ENCODE measurements at places on chromosomes 11 and 22.

DNA sequence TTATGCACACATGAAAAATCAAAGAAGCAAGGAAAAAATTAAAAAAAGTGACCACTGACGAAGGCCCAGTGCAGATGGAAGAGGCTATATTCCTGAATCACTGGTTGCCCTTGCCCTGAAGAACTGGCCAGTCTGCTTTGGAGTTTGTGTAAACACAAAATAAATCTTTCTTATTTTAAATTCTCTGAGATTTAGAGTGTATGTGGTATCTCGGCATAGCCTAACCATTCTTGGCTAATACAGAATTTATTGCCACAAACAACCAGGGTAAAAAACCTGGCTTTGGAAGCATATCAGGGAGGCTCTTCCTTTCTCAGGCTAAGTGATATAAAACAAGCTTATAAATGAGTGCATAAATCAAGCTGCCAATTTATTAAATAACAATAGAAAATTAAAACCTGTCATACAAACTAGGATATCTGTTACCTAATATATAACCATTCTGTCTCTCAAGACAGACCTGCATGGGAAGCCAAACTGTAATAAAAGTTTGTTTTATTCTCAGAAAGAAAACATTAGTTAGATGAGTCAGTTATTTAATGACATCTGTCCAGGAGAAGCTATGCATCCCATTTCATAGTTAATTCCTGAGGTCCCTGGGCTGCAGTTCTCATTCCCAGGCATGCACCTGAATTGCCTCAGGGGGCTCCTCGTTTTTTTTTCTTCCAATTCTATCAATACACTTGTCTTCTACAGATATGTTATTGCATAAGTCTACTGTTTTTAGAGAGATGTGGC, 6.1 kb upstream of the TMEM135 start:
- no peak for DNase-seq

DNA sequence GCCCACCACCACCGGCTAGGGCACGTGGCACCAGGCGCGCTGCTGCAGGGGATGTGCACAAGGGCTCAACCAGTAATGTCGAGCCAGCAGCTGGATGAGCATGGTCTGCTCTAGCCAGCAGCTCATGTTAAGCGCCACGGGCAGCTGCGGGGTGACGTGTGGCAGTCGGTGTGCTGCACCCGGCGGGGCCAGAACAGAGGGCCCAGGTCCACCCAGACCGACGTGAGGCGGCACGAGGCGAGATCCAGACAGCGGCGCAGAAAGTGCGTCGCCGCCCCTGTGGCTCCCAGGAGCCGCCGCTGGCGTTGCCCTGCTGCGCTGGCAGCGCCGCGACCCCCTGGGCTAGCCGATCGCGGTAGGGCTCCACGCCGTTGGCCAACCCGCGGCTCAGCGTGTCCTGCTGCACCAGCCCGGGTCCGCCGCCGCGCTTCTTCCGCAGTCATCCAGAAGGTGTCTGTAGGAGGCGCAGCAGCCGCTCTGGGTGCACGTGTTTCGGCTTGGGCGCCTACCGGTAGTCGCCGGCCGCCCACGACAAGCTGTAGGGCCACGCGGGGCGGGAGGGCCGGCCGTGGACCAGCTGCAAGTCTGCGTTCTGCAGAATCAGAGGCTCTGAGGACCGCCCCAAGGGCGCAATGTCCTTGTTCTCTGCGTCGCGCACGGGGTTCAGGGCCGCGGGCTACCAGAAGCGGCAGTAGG, 4.6 kb upstream of the GALR3 start:
- DNase-seq: peak; percentile 63

- no peak for DNase-seq
Observed at GRCh38 chr22:42340150-42340549, 69.7 kb upstream of the TCF20 start.

DNA sequence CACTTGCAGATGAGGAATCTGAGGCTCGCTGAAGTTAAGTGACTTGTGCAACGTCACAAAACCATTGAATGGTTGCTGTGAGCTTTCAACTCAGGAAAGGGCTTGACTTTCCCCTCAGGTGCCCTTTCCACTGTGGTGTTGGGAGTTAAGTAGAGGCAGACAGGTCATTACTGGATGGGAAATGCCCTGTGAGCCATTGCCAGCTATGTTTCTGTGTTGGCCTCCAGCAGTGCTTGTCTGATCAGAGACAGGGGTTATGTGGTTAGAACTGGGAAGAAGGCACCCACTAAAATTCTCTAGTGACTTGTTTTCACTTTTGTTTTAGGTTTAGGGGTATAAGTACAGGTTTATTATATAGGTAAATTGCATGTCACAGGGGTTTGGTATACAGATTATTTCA, 96.6 kb downstream of the FDX1 start:
- peak; percentile 28 for DNase-seq

DNA sequence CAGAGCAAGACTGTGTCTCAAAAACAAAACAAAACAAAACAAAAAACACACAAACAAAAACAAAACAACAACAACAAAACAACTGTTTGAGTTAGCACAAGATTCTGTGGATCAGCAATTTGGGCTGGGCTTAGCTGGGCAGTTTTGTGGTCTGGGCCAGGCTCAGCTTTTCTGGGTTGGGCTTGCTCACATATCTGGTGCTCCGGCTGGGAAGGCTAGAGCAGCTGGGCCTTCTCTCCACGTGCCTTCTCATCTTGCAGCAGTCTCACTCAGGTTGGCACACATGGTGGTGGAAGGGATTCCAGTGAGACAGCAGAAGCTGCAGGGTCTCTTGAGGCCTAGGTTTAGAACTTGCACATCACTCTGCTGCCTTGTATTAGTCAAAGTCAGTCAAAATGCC, 35.7 kb downstream of the EIF3F start:
- no peak for DNase-seq

DNA sequence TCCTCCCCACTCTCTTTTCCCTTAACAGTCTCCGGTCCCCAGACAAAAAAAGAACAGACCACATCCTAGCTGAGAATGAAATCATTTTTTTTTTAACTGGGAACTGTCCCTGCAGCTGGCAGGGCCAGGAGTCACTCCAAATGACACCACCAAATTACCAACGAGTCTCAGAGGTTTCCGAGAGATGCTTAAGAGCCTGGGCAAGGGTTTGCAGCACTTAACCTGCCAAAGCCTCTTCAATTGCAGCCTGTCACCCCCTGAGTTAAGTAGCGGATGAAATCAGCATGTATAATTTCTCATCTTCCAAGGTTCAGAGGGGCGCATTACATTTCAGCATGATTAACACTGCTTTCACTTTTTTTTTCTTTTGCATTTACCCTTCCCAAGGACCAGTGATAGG, 71.8 kb downstream of the TENM4 start:
- DNase-seq: no peak

GRCh38 chr11:125345421-125346178, 150.5 kb downstream of the FEZ1 start:
- peak; percentile 64 for DNase-seq

DNA sequence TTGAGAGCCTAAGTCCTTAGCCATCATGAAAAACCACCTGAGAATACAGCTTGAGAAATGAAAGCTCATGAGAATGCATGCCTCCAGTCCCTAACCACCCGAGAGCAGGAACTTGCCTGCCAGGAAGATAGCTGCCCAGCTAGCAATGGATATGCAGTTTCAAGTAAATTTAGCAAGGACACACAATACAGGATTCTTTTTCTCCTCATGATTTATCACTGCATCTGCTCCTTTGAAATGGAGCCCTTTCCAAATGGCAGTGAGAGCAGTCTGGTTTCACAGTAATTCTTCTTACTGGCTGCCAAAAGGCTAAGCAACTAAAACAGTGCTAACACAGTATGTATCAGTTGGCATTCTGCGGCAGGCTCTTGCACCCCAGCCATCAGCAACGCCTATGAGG, 109.9 kb downstream of the MICAL3 start:
- DNase-seq: no peak

- DNase-seq: no peak
Observed at GRCh38 chr11:127226949-127227348, 226.4 kb upstream of the KIRREL3 start.
